ENCODE measurements at places on chromosomes 6 and 20. TPM values are rescaled to one million over a fixed set of nuclear protein-coding genes. Genes with fewer than 3 reads are reported as not detected.

DNA sequence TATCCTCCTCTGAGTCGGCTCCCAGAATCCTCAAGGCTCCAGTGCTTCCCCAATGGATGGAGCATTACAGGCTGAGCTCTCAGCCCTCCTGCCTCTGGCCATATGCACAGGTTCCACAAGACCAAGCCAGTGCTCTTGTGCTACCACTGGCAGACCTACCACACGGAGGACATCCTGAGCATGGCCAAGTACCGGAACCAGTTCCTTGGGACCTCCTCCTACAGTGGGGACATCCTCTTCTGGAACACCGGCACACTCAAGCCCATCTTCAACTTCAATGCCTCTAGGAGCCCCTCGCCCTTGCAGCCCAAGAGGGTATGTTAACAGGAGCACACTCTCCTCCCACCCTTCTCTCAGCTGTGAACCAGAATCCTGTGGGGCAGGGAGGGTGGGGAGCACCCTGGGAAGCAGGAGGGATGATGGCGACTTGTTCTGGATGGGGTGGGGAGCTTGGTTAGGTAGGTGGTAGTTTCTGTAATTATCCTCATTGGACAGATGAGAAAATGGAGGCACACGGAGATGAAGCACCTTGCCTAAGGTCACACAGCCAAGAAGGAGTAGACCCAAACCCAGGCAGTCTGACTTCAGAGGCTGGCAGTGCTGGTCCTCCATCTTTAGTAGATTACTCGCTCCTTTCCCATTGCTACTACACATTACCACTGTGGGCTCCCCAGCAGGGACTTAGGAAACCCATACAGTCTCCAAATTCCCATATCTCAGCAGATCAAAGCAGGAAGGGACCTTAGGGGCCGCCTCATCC lies 58.6 kb downstream of the EFCAB8 start:
- no peak for DNase-seq
- H3K27me3 ChIP-seq, result peaks cover 11% of the 10 kb centered on the region
- no peaks in the 10 kb centered on the region for H3K4me1 ChIP-seq
- H3K27ac ChIP-seq, result no peak overlapping the region

SRF gene
- total RNA-seq, result 42.7 TPM

- no peak for DNase-seq
- H3K27me3 ChIP-seq, result no peaks in the 10 kb centered on the region
- H3K27ac ChIP-seq, result no peak overlapping the region
- H3K4me3 ChIP-seq, result no peak overlapping the region
Observed at GRCh38 chr6:75762063-75762462, 13.0 kb downstream of the MYO6 start.

DNA sequence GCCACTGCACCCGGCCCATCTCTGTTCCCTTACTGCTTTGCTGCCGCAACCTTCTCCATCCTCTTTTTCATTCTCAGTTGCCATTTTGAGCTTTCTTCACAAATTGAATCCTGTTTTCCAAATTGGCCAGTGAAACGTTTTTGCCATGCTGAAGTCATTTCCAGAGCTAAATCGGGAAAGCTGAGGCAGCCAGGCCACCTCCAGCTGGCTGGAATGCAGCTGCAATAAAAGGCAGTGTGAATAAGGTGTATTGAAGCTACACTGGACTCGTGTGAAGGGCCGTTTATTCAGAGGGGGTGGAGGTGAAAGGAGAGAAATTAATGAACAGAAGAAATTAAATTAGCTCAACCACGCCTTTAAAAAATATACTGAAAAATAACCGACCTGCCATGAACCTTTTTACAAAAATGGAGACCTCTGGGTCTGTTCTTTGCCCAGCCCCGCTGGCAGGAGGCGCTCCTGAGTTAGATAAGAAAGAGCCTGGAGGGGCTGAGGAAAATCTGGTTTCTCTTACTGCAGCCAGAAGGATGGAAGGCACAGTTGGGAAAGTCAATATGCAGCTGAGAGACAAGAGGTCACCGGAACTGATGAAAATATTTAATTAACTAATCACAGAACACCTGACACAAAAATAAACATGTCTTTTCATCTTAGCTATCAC lies 283.9 kb downstream of the FOXC1 start:
- peaks cover 32% of the 10 kb centered on the region for H3K4me1 ChIP-seq
- H3K36me3 ChIP-seq, result peaks cover 5% of the 10 kb centered on the region
- H3K27ac ChIP-seq, result no peak overlapping the region
- no peak overlapping the region for H3K4me3 ChIP-seq
- H3K27me3 ChIP-seq, result no peaks in the 10 kb centered on the region
- no peak for DNase-seq

DNA sequence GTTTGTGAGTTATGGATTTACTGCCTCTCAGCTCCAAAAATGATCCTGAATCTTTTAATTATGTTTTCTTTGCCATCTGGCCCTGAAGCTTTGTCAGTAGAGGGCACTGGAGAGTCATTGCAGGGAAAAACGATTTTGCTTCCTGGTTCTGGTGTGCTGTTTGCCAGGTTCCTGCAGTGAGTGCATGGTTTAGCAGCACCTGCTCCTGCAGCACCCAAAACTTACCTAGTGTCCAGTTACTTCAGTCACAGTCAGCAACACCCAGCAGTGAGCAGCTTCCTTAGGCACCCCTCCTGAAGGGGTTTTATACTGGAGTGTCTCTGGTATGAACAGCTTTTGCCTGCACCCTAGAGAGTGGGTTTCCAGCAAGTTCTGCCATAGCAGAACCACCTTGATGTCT lies 6.0 kb upstream of the TRIM26 start:
- DNase-seq, result no peak
- H3K27me3 ChIP-seq, result no peaks in the 10 kb centered on the region
- H3K4me3 ChIP-seq, result no peak overlapping the region
- peaks cover 11% of the 10 kb centered on the region for H3K4me1 ChIP-seq
- peaks cover 6% of the 10 kb centered on the region for H3K36me3 ChIP-seq

GRCh38 chr20:45055056-45055455 lies 45.9 kb downstream of the KCNS1 start:
- no peaks in the 10 kb centered on the region for H3K36me3 ChIP-seq
- no peak for DNase-seq
- H3K4me3 ChIP-seq, result peak overlapping the region; percentile 35
- peaks cover 47% of the 10 kb centered on the region for H3K4me1 ChIP-seq
- H3K27ac ChIP-seq, result peak overlapping the region; percentile 24

DNA sequence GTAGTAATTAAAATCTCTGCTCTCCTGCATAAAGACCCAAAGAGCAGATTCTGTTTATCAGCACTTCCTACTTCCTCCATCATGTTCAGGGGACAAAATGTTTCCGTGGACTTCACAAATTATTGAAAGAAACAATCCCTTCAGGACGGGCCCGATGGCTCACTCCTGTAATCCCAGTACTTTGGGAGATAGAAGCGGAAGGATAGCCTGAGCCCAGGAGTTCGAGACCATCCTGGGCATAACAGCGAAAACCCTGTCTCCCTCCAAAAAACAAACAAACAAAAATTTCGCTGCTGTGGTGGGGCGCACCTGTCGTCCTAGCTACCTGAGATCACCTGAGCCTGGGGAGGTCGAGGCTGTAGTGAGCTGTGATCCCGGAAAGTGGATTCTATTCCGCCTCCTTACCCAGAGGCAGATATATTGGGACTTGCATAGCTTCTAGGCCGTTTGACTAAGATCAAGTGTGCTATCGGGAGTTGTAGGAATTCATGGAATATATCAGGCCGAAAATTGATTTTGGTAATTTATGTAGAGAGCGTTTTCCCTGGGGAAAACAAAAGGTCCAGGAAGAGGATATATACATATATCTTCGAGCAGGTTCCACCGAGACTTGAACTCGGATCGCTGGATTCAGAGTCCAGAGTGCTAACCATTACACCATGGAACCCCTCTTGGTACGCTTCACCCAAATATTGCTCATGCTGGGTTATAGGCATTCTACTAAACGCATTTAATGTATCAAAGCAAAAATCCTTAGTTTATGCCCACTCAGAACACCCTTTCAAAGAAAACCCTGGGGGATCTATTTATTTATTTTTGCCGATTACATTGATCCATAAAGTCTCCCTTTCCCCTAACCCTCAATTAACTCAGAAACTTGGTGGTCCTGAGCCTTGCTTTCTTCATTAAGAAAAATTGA lies 74.5 kb upstream of the ZNF184 start:
- H3K4me3 ChIP-seq, result peak overlapping the region; percentile 78
- H3K36me3 ChIP-seq, result no peaks in the 10 kb centered on the region
- H3K4me1 ChIP-seq, result peaks cover 31% of the 10 kb centered on the region
- H3K27ac ChIP-seq, result no peak overlapping the region
- H3K27me3 ChIP-seq, result peaks cover 60% of the 10 kb centered on the region
- DNase-seq, result no peak

GRCh38 chr20:37362821-37363220 lies 16.9 kb downstream of the SRC start:
- no peak overlapping the region for H3K4me3 ChIP-seq
- H3K4me1 ChIP-seq, result no peaks in the 10 kb centered on the region
- H3K27ac ChIP-seq, result no peak overlapping the region
- peak; percentile 42 for DNase-seq
- H3K36me3 ChIP-seq, result peaks cover 12% of the 10 kb centered on the region

DNA sequence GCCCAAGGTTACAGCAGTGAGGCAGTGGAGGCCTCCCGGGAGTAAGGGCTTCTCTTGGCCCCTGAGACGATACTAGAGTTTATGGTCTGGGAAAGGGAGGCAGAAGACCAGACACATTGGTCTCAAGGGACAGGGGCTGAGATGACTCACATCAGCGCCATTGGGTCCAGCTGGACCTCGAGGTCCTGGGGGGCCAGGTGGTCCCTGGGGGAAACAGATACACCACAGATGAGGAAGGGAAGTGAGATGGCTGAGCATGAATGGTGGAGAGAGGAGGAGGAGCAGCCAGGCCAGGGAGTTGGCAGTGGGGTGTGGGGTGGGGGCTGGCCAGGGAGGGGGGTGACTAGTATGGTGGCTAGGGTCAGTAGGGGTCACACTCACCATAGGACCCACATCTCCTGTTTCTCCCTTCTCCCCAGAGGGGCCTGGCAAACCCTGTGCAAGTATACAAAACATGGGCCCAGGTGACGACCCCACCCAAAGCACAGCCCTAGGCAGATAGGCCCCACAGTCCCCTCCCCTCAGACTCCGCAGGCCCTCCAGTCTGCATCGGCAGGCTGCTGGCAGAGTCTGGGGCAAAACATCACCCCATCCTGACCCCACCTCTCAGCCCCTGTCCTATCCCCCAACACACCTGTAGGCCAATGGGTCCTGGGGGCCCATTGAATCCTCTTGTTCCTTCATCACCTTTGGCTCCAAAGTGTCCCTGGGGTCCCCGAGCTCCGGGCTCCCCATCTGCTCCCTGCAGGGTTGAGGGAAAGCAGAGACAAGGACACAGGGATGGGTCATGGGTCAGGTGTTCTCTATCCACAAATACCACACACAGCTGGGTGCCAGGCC lies 21.9 kb downstream of the COL11A2 start:
- H3K27ac ChIP-seq, result no peak overlapping the region
- no peaks in the 10 kb centered on the region for H3K4me1 ChIP-seq
- DNase-seq, result peak; percentile 65
- no peaks in the 10 kb centered on the region for H3K27me3 ChIP-seq
- H3K4me3 ChIP-seq, result no peak overlapping the region

DNA sequence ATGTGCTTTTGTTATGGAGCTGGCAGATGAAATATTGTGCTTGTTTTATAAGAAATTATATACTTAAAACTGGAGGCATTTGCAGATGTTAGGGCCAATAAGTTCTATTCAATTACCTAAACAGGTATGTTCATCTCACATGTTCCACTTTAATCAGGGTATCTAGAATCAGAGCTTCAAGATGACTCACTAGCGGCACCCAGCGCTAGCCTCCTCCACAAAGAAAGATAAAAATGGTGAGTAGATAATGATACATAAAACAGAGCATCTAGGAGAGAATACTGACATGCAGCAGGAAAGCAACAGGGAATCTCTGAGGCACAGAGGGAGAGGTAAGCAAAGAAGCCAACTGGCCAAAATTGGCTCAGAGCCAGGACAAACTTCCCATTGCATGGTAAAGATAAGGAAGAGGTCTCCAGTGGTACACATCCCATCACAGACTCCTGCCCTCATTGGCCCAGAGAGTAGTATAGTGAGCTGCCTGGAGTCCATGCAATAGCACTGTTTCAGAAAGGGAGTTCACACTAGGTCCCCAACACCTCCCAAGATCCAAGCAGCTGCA lies 200.7 kb upstream of the SPTLC3 start:
- peaks cover 3% of the 10 kb centered on the region for H3K27me3 ChIP-seq
- H3K36me3 ChIP-seq, result no peaks in the 10 kb centered on the region
- H3K4me1 ChIP-seq, result no peaks in the 10 kb centered on the region
- no peak for DNase-seq
- no peak overlapping the region for H3K27ac ChIP-seq

DNA sequence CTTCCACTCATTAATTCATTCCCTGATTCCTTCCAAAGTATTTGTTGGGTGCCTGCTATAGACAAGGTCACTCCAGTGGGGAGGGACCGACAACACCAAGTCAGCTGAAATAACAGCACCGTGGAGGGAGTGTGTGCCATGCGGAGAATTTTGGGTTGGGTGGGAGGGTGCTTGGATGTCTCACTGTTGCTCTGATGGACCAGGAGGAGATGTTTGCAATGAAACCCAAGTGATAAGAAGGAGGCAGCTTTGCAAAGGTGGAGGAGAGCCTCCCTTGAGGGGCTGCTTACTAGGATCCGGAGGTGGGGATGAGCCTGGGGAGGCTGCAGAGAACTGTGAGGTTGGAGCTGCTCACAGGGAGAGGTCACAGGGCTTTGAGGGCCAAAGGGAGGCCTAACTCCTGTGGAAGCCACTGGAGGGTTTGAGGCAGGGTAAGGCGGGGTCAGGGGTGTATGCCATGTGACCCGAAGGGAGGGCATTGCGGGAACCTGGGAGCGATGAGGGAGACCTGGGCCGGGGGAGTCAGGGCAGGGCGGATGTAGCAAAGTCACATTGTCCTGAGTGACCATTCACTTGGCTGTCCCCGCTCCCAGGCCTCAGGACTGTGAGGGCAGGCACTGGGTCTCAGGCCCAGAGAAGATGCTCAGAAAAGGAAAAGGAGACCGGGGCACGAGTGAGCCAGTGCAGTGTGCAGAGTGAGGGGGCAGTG lies 124.5 kb downstream of the PHACTR3 start:
- no peak for DNase-seq
- no peaks in the 10 kb centered on the region for H3K36me3 ChIP-seq
- H3K27me3 ChIP-seq, result peaks cover 6% of the 10 kb centered on the region
- H3K27ac ChIP-seq, result no peak overlapping the region

DNA sequence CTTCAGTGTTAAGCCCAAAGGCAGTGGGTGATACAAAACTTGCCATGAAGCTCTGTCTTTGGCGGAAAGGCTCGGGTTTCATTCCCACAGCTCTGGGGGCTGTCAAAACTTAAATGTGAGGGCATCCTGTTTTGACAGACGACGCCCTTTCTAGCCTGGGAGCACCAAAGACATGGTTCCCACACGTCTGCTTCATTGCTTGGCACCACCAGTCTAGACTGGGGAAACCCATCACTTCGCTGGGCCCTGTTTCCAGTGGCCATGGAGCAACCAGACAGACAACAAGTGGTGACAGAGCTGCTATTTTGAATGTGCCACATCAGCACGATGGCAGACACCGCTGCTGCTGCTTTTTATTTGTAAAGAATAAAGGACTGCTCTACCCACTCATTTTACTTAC lies 127.5 kb downstream of the SASH1 start:
- DNase-seq, result no peak
- no peaks in the 10 kb centered on the region for H3K27me3 ChIP-seq
- peak overlapping the region; percentile 33 for H3K4me3 ChIP-seq

GRM1 gene
- total RNA-seq, result not detected

CDK5RAP1 gene
- 21.7 TPM for total RNA-seq

GRCh38 chr20:4449957-4450715 lies 271.6 kb upstream of the PRND start:
- DNase-seq, result no peak
- H3K27me3 ChIP-seq, result peaks cover 12% of the 10 kb centered on the region
- no peak overlapping the region for H3K27ac ChIP-seq
- H3K4me3 ChIP-seq, result no peak overlapping the region
- peaks cover 14% of the 10 kb centered on the region for H3K4me1 ChIP-seq
- H3K36me3 ChIP-seq, result no peaks in the 10 kb centered on the region

GRCh38 chr6:135557582-135557981 lies 60.0 kb upstream of the AHI1 start:
- no peak for DNase-seq
- H3K27me3 ChIP-seq, result peaks cover 22% of the 10 kb centered on the region
- H3K4me1 ChIP-seq, result no peaks in the 10 kb centered on the region
